ENCODE measurements at places on chromosomes 6 and 20. TPM values are rescaled to one million over a fixed set of nuclear protein-coding genes. Genes with fewer than 3 reads are reported as not detected.

DNA sequence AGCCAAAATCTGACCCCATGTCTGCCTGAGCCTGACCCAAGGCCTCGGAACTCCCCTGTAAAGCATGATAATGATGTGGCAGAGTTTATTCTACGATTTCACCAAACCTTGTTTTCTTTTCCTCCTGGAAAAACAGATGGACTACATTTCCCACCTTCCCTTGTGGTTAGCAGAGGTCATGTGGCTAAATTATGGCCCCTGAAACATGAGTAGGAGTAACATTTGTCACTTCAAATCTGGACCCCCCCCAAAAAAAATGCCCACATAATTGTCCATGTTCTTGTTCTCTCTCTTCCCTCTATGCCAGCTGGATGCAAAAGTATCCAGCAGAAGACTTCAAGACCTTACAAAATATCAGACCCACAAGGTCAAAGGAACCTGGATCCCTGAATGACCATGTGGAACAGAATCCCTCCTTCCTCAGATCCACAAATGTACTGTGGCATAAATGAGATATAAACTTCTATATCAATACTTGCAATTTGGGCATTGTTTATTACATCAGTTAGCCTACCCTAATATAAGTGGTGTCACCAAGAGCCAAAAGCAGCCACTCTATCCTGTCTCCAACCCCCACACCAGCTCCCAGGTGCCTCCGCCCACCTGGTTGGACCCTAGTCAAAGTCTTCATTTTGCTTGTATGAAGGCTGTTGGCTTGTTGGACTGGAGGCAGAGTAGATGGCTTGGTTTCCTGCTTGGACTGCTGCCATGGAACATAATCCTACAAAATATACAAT, 1.4 kb downstream of the C20orf96 start:
- DNase-seq: no peak

- DNase-seq: no peak
Measured at GRCh38 chr6:129194306-129194941, 311.5 kb downstream of the LAMA2 start.

GRCh38 chr6:73832313-73832712, 136.3 kb downstream of the CD109 start:
- no peak for DNase-seq

- no peak for DNase-seq
Measured at GRCh38 chr6:33061987-33062386, 11.5 kb downstream of the HLA-DPA1 start.

GRCh38 chr20:63957004-63957689, 931 bp upstream of the UCKL1 start:
- DNase-seq: no peak

DNA sequence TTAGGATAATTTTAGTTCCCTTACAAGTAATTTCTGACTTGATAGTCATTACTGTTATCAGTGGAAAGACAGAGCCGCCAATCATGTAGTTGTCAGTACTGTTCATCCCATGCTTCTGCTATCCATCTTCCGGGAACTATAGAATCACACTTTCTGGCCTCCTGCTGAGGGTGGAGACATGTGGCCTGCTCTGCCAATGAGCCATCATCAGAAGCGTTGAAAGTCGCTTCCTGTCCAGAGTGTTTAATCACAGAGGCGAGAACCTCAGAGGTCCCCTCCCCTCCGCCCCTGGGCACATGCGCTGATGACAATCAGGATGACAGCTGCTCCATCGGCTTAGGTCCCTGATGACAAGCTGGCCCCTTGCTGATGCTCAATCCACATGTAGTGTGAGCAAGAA, 3.0 kb downstream of the DDO start:
- DNase-seq: no peak

- DNase-seq: no peak
Measured at GRCh38 chr20:44234566-44235317, 12.4 kb upstream of the GDAP1L1 start.

- no peak for DNase-seq
Measured at GRCh38 chr6:7391151-7391550, 1.5 kb downstream of the RIOK1 start.

DNA sequence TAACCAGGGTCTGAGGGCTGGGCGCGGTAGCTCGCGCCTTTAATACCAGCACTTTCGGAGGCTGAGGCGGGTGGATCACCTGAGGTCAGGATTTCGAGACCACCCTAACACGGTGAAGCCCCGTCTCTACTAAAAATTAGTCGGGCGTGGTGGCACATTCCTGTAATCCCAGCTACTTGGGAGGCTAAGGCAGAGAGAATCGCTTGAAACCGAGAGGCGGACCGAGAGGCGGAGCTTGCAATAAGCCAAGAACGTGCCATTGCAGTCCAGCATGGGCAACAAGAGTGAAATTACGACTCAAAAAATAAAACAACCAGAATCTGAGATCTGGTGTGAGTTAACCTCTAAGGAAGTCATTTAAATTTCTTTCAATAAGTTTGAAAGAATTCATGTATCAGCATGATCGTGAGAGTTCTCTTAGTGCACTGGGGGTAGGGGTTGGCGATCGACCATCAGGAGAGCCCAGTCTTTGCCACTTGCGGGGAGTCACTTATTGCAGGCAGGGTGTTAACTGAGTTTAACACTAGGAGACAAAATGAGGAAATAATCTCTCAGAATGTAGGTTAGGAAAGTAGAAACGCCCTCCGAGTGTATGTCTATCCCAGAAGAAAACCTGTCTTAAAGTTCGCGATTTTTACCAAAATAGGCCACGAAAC, 206.5 kb upstream of the ZNF184 start:
- DNase-seq: no peak

- peak; percentile 91 for DNase-seq
Measured at GRCh38 chr6:98833307-98834059, 891 bp upstream of the POU3F2 start.

- DNase-seq: no peak
Measured at GRCh38 chr6:32637219-32637880, at the start of gene HLA-DQA1. Gene HLA-DQA1 (plus strand): TSS chr6:32637406. CDS start chr6:32637459, 53 bp downstream.

DNA sequence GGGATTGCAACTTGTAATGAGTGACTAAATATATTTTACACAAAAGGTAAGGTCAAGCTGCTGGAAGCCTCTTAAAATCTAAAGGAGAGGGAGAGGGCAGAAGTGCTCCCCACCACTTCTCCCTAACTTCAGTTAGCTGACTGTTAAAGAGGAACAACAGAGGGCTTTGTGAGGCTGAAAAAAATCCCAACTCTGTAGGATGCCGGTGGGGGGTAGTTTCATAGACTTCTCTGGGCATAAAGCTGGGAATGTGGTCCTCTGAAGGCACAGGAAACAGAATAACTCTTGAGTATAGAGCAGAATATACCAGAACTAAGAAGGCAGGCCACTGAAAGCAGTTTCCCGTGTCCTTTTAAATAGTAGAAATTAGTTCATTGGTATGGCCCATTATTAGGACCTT, 71.6 kb downstream of the KIF6 start:
- DNase-seq: no peak

- no peak for DNase-seq
Measured at GRCh38 chr6:103783329-103783728, 1076.4 kb downstream of the HACE1 start.

DNA sequence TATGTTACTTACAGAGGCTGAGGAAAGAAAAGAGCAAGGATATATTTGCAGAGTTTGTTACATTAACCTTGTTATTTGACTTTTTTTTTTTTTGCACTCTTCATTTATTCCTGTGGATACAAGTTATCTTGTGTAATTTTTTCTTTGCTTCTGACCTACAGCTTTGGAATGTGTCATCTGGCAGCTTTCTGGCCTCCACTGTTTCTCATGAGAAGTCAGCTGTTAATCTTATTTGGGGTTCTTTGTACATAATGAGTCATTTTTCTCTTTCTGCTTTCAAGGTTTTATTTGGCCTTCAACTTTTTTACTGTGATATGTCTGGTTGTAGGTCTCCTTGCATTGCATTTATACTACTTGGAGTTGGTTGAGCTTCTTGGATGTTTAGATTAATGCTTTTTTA, 333.4 kb downstream of the SMOC2 start:
- DNase-seq: no peak

DNA sequence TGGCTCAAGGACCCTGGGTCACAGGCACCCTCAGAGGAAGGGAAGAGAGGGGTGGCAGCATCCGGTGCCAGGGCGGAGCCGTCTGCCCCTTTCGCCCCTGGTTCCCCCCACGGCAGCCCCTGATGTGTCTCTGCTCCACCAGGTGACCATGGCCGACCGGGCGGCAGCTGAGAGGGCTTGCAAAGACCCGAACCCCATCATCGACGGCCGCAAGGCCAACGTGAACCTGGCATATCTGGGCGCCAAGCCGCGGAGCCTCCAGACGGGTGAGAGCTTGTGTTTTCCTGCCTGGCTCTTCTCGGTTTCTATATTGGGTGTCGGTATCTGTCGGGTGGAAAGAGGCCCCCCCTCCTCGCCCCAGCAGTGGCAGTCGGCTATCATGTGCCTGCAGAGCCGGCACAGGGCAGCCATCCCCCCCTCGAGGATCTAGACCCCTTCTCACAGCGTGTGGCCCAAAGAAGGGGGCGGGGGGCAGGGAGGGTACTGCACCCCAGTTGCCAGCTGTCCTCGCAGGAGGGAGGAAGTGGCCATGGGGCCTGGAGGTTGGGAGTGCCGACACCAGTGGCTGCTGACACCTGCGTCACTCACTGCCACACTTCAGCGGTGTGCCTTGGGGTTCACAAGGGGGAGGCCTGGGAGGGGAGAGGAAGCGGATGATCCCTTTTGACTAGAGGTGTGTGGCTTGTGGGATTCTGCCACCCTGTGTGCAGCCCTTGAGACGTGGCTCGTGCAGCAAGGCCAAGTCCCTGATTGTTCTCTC, 1.5 kb downstream of the RBM38 start:
- no peak for DNase-seq

DNA sequence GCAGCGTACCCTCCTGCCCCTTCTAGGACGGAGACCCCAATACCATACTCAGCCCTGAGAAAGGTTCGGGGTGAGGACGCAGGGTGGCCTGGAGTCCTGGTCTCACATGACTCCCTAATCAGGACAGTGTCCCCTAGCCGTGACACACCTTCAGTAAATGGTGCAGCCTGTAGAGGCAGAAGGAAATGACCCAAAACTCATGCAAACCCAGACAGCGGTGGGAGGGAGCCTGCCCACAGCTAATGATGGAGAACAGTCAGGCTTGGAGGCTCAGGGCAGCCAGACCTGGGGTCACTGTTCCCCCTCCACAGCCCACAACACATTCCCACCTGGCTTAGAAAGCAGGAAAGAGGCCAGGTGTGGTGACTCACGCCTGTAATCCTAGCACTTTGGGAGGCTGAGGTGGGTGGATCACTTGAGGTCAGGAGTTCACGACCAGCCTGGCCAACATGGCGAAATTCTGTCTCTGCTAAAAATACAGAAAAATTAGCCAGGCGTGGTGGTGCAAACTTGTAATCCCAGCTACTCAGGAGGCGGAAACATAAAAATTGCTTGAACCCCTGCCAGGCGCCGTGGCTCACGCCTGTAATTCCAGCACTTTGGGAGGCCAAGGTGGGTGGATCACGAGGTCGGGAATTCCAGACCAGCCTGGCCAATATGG, 8.8 kb upstream of the HMGA1 start:
- DNase-seq: no peak

DNA sequence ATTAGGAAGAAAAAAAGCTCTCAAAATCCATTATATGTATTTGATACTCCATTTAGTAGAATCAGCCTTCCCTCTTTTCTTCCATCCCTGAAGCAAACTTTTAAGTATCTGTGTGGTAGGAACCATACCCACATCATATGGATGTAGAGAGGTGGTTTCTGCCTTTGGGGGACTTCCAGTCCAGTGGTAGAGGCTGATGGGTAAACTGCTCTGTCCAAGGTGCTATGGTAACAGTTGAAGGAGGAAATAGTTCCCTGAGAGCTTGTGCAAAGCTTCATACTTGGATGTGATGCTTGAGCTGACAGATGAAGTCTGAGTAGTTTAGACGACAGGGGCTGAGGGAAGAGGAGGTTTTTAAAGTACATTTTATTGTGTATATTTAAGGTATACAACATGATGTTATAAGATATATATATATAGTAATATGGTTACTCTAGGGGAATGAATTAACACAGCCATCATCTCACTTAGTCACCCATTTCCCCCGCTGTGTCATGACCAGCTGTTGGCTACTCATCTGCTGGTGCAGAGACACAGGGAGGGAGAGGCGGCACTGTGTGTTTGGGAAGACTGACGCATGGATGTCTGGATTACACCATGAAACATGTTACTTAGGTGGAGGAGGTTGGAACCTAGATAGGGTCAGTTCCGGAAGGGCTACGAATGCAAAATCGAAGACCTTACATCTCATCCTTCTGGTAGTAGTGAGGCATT, 185.2 kb downstream of the FARS2 start:
- no peak for DNase-seq

DNA sequence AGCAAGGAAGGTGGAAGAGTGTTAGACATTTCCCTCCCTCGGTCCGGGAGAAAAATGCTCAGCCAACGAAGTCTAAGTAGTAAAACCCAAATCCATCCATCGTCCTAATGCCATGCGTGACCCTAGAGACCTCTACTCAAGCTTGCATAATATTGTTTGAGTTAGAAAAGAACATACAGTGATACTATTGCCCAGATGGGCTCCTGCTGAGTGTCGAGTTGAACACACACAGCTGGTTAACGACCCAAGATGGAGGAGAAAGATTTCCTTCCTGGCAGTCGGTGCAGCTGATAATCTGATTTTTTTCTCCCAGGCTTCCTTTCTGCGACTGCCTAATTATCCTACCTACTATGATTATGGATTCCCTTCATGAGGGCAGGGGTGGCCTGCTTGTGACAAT, 164.4 kb upstream of the KCNG1 start:
- DNase-seq: peak; percentile 88

- DNase-seq: no peak
Measured at GRCh38 chr20:57202309-57202708, 64.1 kb downstream of the BMP7 start.

GRCh38 chr6:149252622-149253021, 64.9 kb upstream of the TAB2 start:
- DNase-seq: no peak

- no peak for DNase-seq
Measured at GRCh38 chr20:4962241-4962855, 39.0 kb downstream of the SLC23A2 start.

GRCh38 chr20:38164624-38165088, 414 bp downstream of the TGM2 start:
- no peak for DNase-seq

DNA sequence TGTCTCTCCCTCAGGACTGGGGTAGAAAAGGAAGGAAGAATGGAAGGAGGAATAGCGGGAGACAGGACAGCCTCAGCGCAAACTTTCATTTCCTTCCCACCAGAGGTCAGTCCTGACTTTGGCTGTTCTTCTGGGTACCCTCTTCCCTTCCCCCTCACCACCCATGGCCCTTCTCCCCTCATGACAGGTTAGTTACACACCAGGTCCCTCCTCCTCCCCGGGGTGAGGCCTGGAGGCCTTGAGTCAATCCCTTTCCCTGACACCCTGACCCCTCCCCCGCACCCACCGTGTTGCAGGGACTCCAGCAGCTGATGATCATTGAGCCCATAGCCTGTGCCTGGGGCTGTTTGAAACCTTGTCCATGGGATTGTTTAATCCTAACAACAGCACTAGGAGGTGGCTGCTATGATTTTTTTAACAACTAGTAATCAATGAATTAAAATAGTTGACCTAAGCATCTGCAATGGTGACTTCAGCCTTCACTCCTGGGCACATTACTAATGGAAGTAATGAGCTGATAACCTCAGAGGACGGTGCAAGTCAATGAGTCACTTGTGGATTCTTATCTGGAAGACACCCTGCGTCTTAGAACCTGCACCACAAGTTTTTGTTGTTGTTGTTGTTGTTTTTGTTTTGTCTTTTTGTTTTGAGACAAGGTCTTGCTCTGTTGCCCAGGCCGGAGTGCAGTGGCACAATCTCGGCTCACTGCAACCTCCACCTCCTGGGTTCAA, 46.6 kb upstream of the CCDC167 start:
- no peak for DNase-seq

Gene DLL1
- total RNA-seq: 10.4 TPM

Gene SEL1L2
- total RNA-seq: not detected

Gene FNDC1
- 29.2 TPM for total RNA-seq

Gene GNAS-AS1
- 0.30 TPM for total RNA-seq

Gene LMBRD1
- total RNA-seq: 68.2 TPM

Measured in spinal cord (tissue), 10 donors.